ENCODE measurements at places on chromosomes 12 and 14. TPM values are rescaled to one million over a fixed set of nuclear protein-coding genes. Genes with fewer than 3 reads are reported as not detected.
A peak's percentile ranks its signal among the peaks of the same experiment; 100 is the strongest.

GRCh38 chr12:111529424-111530368, 69.4 kb downstream of the ATXN2 start:
- no peak for DNase-seq
- no peak overlapping the region for H3K27ac ChIP-seq
- H3K27me3 ChIP-seq: no peaks in the 10 kb centered on the region
- H3K36me3 ChIP-seq: peaks cover 57% of the 10 kb centered on the region
- no peak overlapping the region for H3K4me3 ChIP-seq
- H3K4me1 ChIP-seq: no peaks in the 10 kb centered on the region

Gene TAMALIN
- 85.5 TPM for total RNA-seq

DNA sequence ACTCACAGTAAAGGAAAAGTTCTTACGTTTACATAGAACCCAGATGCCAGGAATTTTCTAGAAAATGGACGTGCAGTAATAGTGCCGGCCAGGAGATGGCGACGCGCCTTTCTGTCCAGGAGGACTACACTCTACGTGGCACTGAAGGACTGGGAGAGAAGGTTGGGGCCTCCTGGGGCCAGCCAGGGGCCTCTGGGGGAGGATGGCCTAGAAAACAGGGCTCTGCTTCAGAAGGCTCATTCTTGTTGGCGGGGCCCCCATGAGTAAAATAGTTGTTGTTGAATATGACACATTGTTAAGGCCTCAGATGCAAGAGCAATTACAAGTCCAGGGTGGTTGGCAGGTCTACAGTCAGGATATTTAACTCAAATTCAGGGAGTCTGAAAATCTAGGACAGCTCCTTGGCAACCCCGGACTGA, 120.1 kb upstream of the MAX start:
- peaks cover 26% of the 10 kb centered on the region for H3K4me1 ChIP-seq
- no peak overlapping the region for H3K4me3 ChIP-seq
- no peak overlapping the region for H3K27ac ChIP-seq
- H3K36me3 ChIP-seq: no peaks in the 10 kb centered on the region
- H3K27me3 ChIP-seq: no peaks in the 10 kb centered on the region
- peak; percentile 58 for DNase-seq

- H3K4me3 ChIP-seq: no peak overlapping the region
- H3K27ac ChIP-seq: no peak overlapping the region
Measured at GRCh38 chr12:117699118-117699517, 269.7 kb downstream of the KSR2 start.

Gene ART4
- total RNA-seq: 3.7 TPM

DNA sequence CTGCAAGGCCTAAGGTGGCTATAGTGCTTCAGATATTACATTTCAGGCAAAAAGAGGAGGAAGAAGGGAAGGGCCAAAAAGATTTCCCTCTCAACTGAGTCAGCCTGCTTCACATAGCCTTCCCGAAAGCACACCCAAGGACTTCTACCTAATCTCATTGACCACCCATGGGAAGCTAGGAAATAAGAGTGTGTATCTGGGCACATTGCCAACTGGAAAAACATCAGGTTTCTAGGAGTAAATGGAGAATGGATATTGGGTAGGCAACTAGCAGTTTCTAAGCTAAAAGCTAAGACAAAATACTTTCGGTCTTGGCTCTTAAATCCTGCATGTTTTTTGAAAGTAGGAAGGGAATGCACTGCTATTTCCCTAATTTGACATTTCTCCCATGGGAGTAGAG, 221.7 kb upstream of the GRIP1 start:
- H3K27me3 ChIP-seq: no peaks in the 10 kb centered on the region
- no peaks in the 10 kb centered on the region for H3K36me3 ChIP-seq
- H3K27ac ChIP-seq: no peak overlapping the region
- no peak for DNase-seq
- no peak overlapping the region for H3K4me3 ChIP-seq

DNA sequence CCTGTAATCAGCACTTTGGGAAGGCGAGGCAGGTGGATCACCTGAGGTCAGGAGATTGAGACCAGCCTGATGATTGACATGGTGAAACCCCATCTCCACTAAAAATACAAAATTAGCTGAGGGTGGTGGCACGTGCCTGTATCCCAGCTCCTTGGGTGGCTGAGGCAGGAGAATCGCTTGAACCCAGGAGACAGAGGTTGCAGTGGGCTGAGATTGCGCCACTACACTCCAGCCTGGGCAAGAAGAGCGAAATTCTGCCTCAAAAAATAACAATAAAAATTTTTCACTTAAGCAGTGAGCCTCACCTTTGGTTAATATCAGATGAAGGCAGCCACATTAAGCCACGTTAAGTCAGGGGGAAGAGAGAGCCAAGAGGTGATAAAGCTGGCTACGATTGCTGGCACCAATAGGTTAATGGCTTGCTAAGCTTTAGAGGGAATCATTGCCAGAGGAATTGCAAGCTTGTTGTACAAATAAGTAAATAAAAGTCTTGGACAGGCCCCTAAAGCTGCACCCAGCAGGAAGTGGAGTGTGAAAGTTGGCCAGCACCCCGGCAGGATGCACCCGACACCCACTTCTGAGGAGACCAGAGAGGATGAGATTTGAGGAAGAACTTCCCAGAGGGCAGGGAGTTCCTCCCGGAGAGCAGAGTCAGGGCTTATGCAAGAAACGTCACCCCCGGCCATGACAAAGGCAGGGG, 41.3 kb upstream of the TESC start:
- DNase-seq: peak; percentile 63
- peaks cover 20% of the 10 kb centered on the region for H3K36me3 ChIP-seq
- peak overlapping the region; percentile 42 for H3K27ac ChIP-seq
- no peaks in the 10 kb centered on the region for H3K27me3 ChIP-seq
- H3K4me1 ChIP-seq: peaks cover 24% of the 10 kb centered on the region

All from lower lobe of right lung (tissue), 2 donors.